A673 (cell line): ENCODE measurements at places on chromosomes 2 and 18. TPM values are rescaled to one million over a fixed set of nuclear protein-coding genes. Genes with fewer than 3 reads are reported as not detected.
A peak's percentile ranks its signal among the peaks of the same experiment; 100 is the strongest.

Gene DPY30
- total RNA-seq = 90.8 and 96.2 TPM in 2 replicates

Gene EFR3B
- 0.76 and 1.0 TPM in 2 replicates for total RNA-seq

Gene DSC3
- total RNA-seq = not detected in 2 replicates

GRCh38 chr18:77124452-77124922, 8.1 kb downstream of the MBP start:
- DNase-seq = peak; percentile 27

DNA sequence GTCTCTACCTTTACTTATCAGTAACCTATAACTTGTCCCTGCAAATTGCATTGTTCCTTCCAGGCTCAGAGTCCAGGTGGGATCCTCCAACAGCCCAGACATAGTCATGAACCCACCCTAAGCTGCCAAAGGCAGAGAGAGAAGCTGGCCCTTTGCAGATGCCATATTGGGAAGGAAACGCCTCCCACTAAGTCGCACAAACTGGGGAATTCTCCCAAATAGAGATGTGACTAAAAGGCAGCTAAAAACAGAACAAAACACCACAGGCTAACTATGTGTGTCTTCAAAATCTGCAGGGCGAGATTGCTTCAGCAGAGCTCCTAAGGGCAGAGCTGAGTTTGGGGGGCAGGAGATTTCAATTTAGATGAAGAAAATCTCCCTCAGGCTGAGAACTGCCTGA, 38.5 kb upstream of the SIGLEC15 start:
- no peak for DNase-seq

GRCh38 chr2:46988733-46989481, 73.3 kb upstream of the MCFD2 start:
- DNase-seq = no peak

GRCh38 chr2:132549935-132550670, 119.9 kb downstream of the LYPD1 start:
- no peak for DNase-seq

GRCh38 chr18:12726331-12726730, 23.5 kb downstream of the PSMG2 start:
- no peak for DNase-seq
